ENCODE measurements at places on chromosomes 6 and 20. TPM values are rescaled to one million over a fixed set of nuclear protein-coding genes. Genes with fewer than 3 reads are reported as not detected.
A peak's percentile ranks its signal among the peaks of the same experiment; 100 is the strongest.

DNA sequence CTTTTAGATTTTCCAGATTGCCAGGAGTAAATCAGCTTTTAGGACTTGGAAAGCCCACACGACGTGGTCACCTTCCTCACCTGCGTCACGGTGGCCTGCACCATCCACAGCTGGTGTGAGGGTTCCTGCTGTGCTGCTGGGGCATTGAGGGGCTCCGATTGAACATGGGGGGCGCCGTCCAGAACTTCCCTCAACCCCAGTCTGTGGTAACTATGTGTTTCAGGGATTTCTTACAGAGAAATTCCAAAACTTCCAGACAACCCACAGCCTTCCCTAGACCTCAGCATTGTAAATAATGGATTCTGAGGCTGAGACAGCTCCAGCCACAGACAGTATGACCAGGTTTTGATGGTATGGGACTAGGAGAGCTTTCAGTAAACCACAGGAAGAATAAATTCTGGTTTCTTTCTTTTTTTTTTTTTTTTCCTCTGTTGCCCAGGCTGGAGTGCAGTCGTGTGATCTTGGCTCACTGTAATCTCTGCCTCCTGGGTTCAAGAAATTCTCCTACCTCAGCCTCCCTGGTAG lies 46.7 kb upstream of the IRF4 start:
- H3K27me3 ChIP-seq = no peaks in the 10 kb centered on the region
- H3K4me1 ChIP-seq = no peaks in the 10 kb centered on the region
- H3K27ac ChIP-seq = no peak overlapping the region
- peak; percentile 53 for DNase-seq
- no peaks in the 10 kb centered on the region for H3K36me3 ChIP-seq
- no peak overlapping the region for H3K4me3 ChIP-seq

DNA sequence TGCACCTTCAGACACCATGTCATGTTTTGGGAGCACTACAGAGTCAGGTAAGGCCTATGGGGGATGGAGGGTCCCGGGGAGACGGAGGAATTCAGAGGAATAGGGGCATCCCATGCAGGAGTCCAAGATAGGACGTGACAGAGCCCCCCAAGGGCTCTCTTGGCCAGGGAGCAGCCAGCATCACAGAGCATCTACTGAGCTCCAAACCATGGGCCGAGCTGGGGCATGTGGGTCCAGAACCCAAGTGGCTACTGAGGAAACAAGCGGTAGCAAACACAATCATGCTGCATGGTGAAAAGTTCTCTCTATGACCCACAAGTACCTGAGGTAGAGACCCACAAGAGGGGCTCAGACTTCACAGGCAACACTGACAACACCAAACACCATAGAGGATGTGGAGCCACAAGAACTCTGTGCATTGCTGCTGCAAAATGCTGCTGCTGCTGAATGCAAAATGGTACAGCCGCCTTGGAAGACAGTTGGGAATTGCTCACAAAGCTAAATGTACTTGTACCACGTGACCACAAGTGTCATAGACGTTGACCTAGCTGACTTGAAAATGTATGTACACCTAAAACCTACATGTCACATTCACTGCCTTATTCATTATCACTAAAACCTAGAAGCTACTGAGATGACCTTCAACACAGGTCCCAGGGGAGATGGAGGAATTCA lies 33.4 kb upstream of the MAS1L start:
- no peak overlapping the region for H3K4me3 ChIP-seq
- no peak for DNase-seq
- H3K36me3 ChIP-seq = no peaks in the 10 kb centered on the region
- H3K27me3 ChIP-seq = no peaks in the 10 kb centered on the region

- no peak overlapping the region for H3K27ac ChIP-seq
- no peaks in the 10 kb centered on the region for H3K4me1 ChIP-seq
- no peaks in the 10 kb centered on the region for H3K36me3 ChIP-seq
Measured at GRCh38 chr20:10483691-10484090, 48.6 kb downstream of the SLX4IP start.

GRCh38 chr20:64143018-64143801 lies 21.0 kb upstream of the MYT1 start:
- no peaks in the 10 kb centered on the region for H3K36me3 ChIP-seq
- peaks cover 23% of the 10 kb centered on the region for H3K27me3 ChIP-seq
- DNase-seq = no peak
- H3K4me3 ChIP-seq = no peak overlapping the region
- no peaks in the 10 kb centered on the region for H3K4me1 ChIP-seq
- H3K27ac ChIP-seq = no peak overlapping the region

DNA sequence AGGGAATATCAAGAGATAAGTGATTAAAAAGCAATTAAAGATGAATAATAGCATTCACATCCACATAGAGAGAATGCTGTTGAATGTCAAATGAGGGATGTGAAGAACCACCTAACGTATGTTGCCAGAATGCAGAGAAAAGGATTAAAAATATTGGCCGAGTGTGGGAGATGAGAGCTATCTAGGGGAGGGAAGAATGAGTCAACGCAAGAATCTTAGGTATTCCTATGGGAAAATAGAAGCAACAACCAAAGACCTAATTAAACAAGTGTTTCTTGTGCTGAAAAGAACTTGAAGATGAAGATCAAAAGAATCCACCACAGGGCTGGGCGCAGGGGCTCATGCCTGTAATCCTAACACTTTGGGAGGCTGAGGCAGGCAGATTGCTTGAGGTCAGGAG lies 12.2 kb upstream of the RSPH3 start:
- H3K27me3 ChIP-seq = no peaks in the 10 kb centered on the region
- H3K27ac ChIP-seq = no peak overlapping the region
- no peak overlapping the region for H3K4me3 ChIP-seq
- H3K36me3 ChIP-seq = no peaks in the 10 kb centered on the region
- no peaks in the 10 kb centered on the region for H3K4me1 ChIP-seq

The TOX2 gene
- 1.1 TPM for total RNA-seq
